ENCODE measurements at places on chromosomes 5 and 9.

GRCh38 chr5:78354066-78354670 lies 6.2 kb upstream of the SCAMP1 start:
- no peak for DNase-seq

DNA sequence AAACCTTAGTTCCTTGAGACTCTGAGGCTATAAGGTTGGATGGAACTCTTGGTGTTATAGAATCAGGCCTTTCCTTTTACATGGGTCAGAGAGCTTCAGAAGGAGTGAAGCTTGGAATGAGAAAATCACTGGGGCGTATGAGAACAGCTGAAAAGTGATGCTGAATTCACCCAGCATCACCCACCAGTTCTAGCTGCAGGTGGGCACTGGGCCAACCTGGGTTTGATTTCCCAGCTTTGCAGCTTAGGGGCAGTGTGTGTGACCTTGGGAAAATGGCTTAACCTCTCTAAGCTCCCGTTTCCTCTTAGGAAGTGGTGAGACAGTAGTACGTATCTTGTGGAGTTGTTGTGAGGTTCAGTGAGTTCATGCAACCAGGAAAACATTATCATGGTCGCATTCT lies 10.7 kb downstream of the PCDH12 start:
- no peak for DNase-seq

- no peak for DNase-seq
Observed at GRCh38 chr9:19199012-19199411, 31.5 kb upstream of the DENND4C start.

DNA sequence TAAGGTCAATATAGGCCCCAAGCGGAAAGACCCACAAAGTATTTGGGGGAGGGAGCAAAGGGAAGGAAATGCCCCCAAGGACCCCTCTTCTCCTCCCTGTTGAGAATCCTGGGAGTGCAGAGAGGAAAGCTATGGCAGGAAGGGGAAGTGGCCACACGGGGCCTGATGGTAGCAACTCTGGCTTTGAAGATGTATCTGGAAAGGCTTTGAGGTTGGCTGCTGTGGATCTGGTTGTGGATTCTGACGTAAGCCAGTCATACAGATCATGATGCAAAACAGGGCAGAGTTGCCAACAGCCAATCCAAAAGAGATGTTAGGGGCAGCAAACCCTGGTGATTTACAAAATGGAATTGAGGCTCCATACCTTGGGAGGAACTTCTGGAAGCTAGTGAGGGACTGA lies 108.8 kb downstream of the PRKACG start:
- DNase-seq, result no peak

DNA sequence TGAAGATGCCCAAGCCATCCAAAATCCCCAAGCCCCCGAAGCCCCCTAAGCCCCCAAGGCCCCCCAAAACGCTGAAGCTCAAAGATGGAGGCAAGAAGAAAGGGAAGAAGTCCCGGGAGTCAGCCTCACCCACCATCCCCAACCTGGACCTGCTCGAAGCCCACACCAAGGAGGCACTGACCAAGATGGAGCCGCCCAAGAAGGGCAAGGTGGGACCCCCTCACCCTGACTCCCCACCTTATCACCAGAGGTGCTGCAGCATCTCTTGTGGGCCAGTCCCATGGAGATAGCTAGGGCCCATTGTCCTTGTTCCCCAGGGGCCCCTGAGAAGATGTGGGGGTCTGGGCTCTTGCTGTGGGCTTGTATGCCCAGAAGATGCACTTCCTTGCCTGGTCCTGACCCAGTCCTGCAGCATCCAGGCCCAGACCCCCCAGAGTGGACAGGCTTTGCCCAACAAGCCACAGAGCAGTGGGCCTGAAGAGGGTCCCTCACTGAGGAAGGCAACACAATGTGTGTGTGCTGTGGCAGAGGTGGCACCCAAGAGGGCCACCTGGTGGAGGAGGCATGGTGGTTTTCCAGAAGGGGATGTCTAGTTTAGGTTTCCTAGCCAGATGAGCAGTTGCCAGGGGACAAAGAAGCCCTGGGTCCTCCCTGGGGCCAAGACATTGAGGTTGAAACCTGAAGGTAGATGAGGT lies 84.1 kb downstream of the PHF2 start:
- no peak for DNase-seq

DNA sequence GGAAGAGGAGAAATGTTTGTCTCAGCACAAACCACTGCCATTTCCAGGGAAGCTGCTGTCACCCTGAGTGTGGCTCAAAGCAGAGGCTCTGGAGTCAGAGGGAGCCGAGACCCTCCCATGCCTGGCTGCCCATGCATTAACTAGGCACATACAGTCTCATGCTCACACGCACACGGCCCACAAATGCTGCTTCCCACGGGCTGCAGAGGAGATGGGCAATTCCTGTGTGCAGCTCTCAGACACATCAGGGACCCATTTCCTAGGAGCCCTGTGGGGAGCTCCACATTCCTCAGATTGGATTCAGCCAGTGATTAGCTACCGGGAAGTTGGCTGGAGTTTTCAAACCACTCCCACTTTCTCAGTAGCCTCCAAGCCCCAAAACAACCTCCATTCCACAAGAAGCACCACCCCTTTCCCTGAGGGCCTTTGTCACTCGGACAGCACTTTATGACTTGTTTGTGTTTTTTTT lies 9.1 kb upstream of the PTGES start:
- no peak for DNase-seq
